Stimulated activated CD8-positive, alpha-beta memory T cell treated with anti-CD3 and anti-CD28 coated beads, Interleukin-4, amount 100 ng/mL, for 1 hour (primary cell): ENCODE measurements at places on chromosomes 5 and 9.
A peak's percentile ranks its signal among the peaks of the same experiment; 100 is the strongest.

- DNase-seq, result no peak
Measured at GRCh38 chr5:45411971-45412612, 284.1 kb downstream of the HCN1 start.

DNA sequence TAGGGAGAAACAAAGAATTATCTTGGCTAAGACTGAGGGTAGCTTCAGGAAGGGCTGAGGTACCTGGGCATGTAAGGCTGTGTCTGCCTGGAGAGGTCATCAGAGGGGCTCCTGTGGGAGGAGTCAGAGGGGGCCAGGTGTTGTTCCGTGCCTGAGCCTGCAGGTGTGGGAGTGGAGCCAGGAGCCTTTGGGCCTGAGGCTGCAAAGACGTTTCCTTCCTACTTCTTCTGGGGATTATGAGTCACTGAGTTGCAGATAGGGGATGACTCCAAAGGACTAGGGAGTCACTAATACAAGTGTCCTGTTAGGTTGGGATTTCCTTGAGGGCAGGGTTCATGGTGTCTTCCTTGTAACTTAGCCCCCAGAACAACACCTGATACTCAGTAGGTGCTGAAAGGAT lies 391.1 kb downstream of the ARHGEF28 start:
- no peak for DNase-seq

GRCh38 chr9:119639287-119639955 lies 270.2 kb upstream of the BRINP1 start:
- DNase-seq, result no peak

DNA sequence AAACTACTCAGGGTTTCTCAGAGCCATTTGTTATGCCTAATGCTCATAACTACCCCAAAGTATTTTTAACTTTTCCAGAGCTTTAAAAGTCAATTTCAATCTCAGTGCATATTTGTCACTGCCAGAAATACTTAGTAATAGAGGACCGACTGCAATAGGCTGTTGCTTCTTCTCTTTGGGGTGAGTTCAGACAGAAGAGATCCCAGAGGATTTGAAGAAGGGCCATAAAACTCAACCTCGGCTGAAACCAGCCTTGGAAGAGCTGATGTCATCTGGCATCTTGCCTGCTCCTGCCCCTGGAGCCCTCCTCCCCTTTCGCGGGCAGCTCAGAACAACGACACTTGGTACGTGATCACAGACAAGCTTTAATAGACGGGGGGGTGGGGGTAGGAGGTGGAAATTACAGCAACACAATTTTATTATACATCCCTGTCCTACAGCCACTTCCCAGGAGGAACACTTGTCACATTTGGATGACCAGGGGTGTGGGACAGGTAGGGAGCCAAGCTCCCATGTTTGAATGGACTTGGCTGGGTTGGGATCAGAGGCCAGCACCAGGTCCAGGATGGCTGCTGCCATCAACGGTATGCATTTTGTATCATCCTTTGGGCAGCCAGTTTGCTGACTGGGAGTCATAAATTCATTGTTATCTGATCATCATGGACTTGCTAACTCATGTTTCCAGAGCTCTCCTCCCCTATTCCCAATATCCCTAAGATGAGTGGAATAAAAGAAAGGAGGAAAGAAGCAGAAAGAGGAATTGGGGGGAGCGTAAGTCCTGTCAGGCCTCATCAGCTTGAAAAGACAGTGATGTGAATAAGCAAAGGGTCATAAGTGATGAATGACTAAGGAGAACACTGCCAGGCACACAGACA lies 186.6 kb upstream of the PANK3 start:
- DNase-seq, result no peak

GRCh38 chr5:143177263-143177983 lies 226.1 kb downstream of the NR3C1 start:
- DNase-seq, result no peak

DNA sequence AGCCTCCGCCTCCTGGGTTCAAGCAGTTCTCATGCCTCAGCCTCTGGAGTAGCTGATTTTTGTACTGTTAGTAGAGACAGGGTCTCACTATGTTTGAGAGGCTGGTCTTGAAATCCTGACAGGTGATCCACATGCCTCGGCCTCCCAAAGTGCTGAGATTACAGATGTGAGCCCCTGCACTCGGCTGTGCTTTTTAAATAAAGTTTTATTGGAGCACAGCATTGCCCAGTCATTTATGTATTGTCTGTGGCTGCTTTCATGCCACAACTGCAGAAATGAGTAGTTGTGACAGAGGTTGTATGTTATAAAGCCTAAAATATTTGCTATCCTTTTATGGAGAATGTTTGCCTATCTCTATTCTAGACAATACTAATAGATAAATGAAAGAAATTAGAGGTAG lies 169.2 kb downstream of the AOPEP start:
- no peak for DNase-seq

DNA sequence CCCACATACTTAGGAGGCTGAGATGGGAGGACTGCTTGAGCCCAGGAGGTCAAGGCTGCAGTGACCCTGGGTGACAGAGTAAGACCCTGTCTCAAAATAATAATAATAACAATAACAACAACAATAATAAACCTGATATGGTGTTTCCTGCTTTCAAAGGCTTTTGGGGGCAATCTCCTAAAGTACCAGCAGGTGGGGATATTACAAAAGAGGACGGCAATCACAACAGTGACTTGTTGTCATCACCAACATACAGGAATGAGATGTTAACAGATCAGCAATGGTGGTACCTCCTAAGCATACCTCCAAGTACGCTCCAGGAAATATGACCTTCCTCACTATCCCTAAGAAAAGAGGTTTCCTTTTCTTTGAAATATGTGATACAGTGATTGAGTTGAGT lies 91.1 kb upstream of the RNF180 start:
- DNase-seq, result no peak

GRCh38 chr9:2849941-2850340 lies 6.0 kb upstream of the PUM3 start:
- no peak for DNase-seq

DNA sequence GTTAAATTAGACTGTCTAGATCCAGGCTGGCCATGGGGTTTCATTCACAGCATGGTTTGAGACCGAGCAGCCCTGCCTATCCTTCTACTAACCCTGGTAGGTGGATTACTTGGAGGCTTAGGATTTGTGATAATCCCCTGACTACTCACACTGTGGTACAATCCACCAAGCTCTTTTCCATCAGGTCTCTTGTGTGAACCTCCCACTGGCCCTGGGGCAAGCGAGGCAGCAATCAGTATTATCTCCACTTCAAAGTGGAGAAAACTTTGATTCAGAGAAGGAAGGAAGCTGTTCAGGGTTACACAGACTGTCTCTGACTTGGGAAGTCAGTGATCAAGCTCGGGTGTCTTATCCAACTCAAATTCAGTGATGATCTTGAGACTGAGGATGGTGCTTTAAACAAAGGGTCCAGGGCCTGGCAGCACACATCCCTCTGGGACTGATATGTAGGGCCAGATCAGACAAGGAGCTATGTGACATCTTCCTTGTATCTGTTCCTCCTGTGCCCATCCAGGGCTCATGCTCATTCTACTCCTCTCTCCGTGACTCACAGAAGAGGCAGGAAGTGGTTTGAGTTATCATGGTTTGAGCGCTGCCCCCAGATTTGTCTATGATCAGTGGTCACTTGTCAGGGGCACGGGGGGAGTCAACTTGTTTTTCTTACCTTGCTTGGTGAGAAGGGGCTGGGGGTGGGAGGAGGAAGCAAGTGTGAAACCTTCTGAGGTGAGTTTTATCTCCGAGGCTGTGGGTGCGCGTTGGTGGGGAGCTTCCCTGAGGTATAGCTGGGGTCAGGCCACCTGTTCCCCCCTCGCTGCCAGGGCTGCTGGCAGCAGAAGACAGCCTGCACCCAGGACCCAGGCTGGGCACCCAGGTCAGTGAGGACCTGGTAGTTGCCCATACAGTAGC lies 48.6 kb downstream of the RGS3 start:
- DNase-seq, result peak; percentile 34

DNA sequence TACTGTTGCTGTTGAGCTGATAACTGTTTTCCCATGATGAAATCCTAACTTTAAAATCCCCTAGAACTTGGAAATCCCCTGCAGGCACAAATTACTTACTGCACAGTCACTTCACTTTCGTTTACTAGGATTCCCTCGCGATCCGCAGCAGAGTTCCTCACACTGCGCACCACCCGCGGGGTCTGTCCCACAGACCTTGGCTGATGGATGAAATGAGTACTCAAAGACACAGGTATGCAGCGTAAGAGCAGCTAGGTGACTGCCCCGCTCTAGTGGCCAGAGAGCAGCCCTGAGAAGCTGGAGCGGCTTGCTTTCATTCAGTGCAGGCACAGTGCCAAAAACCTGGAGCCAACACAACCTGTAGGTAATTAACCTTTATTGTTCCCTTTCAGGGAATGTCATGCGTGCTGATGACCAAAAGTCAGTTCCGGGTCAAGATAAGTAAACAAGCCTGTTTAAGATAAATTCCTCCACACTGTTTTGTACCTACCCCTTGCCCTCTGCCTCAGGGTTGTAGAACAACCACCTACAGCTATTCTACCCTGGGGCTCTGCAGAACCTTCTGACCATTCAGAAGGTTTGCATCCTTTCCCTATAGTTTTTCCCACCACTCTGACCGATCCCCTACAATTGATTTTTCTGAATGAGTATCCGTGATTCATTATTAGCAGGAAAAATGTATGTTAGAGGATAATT lies 191.2 kb downstream of the CDH9 start:
- DNase-seq, result no peak

DNA sequence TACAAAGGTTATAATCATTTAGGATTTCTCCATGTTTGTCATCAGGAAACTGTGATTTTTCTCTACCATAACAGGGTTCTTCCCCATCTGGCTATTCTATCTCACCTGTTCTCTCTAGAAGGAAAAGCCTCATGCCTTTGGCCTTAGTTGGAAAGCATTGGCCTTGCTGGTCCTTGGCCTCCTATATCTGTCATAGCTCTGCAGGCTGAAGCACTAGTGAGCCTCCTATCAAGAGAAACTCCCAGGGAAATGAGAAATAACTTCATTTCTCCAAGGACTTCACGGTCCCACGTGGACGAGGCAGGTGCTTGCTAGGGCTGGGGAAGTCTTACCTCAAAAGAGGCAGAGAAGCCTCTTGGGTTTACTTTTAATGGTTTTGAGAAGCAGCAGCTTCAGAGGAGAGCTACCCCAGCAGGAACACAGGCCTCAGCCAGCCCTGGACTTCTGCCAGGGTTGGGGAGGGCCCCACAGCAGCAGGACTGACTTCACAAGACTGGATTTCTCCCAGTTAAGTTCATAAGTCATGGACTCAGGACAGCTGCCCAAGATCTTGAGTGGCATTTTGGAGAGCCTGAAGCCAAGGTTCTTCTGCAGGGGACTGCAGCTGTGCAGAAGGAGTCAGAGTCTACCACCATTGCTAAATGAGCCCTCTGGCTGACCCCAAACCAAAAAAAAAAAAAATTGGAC lies 15.8 kb upstream of the PSAT1 start:
- no peak for DNase-seq

- no peak for DNase-seq
Measured at GRCh38 chr5:179620703-179621350, 2.6 kb downstream of the HNRNPH1 start.

DNA sequence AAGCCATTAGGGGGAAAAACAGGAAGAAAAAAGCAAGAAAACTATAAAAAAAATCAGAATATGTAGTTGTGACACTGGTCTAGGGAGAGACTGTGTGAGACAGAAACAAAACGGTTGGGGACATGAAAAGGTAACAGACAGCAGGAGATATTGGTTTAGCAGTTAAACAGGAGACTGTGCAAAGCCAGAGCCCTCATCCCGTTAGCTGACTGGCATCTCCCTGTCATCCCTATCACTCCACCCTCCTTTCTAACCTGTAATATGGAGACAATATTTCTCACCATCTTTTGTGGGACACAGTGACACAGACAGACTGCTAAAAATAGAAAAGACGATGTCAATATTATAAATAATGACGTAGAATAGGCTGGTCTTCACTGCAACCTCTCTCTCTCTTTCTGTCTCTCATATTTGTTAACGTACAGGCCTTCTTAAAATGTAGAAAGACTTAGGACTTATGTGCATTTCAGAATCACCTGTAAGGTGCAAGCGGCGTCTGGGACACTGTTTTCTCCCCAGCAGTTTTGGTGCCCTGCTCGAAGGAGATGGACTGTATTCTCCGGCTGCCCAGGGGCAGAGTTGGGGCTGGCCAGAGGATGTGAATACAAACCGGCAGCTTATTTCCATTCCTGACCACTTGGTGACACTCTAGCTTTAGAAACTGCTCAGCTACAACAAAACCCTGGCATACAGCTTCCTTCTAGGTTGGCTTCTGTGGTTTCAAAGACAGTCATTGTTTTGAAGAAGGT lies 190.6 kb downstream of the MAT2B start:
- DNase-seq, result no peak

DNA sequence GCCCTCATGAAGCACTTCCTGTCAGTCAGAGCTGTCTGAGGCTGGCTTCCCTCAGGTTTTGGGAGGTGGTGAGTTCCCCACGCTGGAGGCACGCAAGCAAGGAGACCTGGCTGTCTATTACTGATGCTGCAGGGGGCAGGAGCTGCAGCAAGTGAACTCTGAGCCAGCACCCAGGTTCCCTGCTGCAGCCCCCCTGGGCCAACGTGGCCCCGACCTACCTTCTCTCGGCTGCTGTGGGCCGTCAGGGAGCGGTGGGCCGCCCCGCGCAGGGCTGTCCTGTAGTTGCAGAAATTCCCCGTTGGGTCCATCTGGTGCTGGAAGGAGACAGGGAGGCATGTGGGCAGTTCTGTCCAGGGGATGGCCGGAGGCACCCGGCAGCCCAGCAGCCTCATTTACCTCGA lies 46.8 kb upstream of the RNF130 start:
- no peak for DNase-seq

- no peak for DNase-seq
Measured at GRCh38 chr5:108168915-108169314, 213.0 kb downstream of the FBXL17 start.

DNA sequence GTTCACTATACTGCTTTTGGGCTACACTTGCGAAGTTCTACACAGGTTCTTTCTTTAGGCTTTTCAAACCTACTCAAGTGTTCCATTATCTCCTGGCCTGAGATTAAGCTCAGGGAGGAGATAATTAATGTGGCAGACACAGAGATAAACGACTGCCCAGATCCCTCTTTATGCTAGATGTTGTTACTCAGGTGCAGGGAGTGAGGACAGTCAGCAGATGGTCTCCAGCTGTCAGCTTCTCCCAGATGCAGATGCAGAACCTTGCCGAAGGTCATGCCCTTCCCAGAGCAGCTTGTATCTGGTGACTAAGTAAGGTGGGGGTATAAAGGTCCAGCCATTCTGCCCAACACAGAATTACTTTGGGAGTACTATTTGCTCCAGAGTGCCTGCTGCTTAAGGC lies 166.2 kb downstream of the ZNF462 start:
- DNase-seq, result no peak

DNA sequence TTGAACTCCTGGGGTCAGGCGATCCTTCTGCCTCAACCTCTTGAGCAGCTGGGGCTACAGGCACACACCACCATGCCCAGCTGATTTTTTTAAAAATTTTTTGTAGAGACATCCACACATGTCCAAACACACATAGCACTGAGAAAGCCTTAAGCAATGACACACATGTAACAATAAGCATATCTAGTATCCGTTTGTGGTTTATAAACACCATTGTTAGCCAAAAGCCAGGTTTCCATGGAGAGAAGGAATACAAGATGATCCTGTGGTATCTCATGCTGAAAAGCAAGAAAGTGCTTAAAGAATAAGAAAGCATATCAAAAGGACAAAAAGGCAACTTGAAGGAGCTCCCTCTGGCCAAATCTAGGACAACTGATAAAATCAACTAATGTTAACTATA lies 29.7 kb upstream of the SLC1A3 start:
- DNase-seq, result no peak

- DNase-seq, result no peak
Measured at GRCh38 chr9:28342815-28343338, 769.6 kb upstream of the C9orf72 start.

GRCh38 chr9:22469928-22470544 lies 23.4 kb downstream of the DMRTA1 start:
- no peak for DNase-seq

GRCh38 chr9:75626860-75627259 lies 263.6 kb upstream of the PCSK5 start:
- DNase-seq, result no peak
